Skin of body (tissue), 3 donors: ENCODE measurements at places on chromosomes 12 and 14. TPM values are rescaled to one million over a fixed set of nuclear protein-coding genes. Genes with fewer than 3 reads are reported as not detected.

GRCh38 chr12:51430196-51430895, 5.7 kb downstream of the SLC4A8 start:
- no peak for DNase-seq

Gene EFS
- 24.1 TPM for total RNA-seq

Gene CATSPERB
- 0.89 TPM for total RNA-seq

Gene GPRC5D
- 10.1 TPM for total RNA-seq
